ENCODE measurements at places on chromosomes 12 and 14.

DNA sequence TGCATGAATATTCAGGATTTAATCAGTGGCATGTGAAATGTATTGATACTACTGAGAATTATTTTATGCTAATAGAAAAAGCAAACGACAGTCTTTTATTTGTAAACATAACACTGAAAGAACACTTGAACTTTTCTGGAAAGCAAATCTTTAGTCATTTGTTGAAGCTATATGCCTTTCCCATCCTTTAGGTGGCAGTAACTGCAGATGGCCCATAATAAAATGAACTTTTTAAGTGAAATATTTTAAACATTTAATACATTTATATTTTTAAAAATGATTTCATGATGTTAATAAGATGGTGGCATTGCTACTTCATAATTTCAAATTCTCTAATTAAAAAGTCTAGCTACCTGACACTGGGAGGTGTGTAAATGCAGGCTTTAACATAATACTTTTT is 13.9 kb upstream of the KRR1 start:
- DNase-seq, result no peak

GRCh38 chr12:28498850-28499249 is 308.6 kb downstream of the CCDC91 start:
- DNase-seq, result no peak

DNA sequence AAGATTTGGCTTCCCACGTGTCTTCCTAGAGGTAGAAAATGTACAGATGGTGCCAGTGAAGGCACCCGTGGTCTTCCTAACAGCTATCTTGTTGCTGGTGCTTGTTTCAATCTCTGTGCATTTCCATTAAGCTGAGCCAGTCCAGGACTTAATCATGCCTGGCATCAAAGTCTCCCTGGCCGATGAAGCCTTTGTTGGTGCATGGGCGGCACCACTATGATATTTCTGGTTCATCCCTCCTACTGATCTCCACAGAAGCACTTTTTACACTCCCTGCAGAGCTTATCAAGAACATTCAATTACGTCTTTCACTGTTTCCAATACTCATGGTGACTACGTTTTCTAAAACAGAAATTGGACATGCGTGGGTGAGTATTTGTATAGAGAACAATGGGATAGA is 128.4 kb downstream of the TTC8 start:
- no peak for DNase-seq

DNA sequence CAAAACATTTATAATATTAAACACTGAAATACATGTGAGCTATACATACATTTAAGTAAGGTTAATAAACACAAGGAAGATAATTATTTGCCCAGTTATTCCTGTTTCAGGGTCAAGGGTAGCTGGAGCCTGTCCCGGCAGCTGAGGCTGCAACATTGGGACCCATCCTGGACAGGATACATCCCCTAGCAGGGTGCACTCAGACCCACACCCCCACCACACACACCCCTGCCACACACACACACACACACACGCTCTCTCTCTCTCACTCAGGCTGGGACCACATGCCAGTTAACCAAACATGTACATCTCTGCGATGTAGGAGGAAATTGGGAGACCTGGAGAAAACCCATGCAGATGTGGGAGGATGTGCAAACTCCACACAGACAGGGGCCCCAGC is 112.6 kb upstream of the TMCC3 start:
- DNase-seq, result no peak

- no peak for DNase-seq
Observed at GRCh38 chr12:46534327-46534840, 161.8 kb upstream of the SLC38A2 start.

- DNase-seq, result no peak
Observed at GRCh38 chr14:68295316-68295816, 475.8 kb downstream of the RAD51B start.

- no peak for DNase-seq
Observed at GRCh38 chr12:559906-560455, 100.2 kb downstream of the B4GALNT3 start.

DNA sequence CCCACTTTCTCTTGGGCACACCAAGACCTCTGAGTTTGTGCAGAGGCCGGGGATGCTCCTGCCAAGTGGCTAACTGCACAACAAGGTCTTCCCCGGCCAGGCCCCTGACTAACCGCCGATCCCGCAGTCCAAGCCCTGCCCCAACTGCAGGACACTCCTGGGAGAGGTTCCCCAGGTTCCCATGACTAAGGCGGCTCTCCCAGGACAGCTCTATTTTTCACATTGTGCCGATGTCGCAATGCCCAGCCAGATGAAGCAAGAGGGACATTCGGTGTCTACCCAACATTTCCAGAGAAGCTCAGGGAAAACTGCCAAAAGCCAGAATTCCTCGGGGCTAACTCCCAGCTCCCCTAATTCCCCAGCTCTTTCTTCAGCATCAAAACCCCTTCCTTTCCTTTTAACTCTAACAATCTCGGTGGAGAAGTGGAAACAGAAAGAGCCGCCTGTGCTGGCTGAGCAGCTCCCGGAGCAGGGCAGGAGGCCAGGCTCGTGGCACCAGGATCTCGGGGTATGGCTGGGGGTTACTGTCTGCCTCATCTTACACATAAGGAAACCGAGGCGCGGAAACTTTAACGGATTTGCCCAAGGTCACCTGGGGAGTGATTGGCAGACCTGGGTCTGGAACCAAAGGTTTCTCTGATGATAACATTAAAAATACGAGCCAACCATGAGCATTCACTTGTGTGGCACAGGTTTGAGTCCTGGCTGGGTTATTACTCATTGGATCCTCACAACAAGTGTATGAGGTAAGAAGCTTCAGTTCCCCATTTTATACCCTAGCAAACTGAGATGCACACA is 318.2 kb downstream of the BCL11B start:
- DNase-seq, result no peak

DNA sequence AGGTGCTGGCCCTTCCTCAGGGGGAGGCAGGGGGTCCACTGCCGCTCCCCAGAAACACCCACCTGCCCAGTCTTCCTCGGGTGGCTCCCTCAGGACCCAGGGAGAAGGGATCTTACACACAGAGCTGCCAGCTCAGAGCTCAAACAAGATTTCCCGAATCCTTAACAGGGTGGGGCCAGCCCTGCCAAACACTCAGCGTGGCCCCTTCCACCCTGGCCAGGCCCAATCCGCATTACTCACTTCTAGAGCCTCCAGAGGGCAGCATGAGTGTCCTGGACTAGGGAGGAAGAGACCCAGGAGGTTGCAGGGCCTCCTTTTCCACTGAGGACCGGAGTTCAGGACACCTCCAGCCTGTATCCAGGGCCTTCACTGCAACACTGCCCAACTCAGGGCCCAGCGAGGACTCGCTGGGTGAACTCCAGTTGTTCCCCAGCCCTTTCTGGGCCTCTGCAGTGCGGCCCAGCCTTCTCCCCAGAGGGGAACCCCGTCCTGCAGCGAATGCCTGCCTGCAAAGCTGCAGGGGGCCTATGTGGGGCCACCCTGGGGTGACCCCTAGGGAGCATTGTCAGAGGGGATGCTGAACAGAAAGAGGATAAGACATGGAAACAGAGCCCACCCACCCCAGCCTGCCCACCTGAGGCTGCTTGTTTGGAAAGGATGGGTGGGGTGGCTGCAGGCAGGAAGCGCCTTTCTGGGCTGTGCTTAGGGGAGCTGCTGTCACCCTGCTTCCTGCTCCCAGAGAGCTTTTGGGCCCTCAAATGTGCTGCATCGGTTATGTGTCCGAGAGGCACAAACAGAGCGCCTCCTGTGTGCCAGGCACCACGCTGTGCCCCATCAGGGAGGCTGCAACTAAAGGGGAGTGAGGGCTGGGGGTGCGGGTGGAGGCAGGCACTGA is 43.8 kb downstream of the CCNK start:
- no peak for DNase-seq

DNA sequence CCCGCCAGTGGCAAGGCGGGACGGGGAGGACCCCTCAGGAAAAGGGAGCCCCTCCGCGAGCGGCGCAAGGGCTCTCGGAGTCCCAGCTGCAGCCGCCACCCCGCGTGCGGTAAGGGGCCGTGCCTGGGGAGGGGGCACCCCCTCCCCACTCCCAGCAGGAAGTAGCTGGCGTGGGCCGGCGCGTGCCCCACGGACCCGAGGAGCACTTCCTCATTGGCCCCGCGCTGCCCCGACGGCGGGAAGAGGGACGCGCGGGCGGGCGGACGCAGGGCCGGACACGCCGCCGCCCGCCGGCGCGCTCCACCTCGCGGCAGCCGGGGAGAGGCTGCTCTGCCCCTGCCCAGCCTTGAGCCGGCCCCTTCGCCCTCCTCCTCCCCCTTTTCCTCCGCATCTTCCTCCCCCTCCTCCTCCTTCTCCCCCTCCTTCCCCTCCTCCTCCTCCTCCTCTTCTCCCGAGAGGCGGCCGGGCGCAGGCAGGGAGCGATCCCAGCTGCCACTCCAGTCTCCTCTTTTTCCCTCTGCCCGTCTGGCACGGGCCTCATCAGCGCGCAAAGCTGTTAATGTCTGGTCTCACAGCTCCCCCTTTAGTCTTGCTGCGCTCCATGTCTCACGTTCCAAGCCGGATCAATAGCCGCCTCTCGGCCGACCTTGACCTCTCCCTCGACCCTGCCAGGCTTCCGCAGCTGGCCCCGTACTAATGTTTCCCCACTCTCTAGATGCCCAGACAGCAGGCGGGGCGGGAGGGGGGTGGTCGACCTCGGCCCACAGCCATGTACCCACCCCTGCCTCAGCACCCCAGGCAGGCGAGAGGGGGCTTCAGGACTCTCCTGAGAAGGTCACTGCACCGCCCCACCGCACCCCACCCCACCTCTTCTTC is 2.6 kb upstream of the BCL11B start:
- no peak for DNase-seq

DNA sequence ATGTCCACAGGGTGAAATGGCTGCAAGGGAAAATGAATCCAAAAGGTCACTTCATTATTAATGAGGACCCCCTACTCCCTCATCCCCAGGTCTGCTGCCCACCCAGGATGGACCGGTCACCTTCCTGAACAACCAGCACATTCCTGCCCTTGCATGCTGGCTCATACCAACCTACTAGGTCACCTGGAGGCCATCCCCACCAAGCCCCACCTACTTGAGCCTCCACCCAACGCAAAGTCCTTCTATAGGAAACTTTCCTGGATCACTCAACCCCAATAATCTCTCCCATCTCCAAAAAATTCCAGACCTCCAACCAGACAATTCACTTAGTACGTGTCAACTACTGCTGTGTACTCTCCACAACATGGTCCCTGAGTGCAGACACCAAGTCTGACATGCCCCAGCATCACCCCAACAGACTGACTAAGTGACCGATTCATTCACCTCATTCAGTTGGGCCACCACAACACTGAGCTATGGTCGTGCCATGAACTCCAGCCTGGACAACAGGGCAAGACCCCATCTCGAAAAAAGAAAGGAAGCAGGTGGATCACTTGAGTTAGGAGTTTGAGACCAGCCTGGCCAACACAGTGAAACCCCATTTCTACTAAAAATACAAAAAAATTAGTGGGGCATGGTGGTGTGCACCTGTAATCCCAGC is 18.1 kb downstream of the CLMN start:
- no peak for DNase-seq

DNA sequence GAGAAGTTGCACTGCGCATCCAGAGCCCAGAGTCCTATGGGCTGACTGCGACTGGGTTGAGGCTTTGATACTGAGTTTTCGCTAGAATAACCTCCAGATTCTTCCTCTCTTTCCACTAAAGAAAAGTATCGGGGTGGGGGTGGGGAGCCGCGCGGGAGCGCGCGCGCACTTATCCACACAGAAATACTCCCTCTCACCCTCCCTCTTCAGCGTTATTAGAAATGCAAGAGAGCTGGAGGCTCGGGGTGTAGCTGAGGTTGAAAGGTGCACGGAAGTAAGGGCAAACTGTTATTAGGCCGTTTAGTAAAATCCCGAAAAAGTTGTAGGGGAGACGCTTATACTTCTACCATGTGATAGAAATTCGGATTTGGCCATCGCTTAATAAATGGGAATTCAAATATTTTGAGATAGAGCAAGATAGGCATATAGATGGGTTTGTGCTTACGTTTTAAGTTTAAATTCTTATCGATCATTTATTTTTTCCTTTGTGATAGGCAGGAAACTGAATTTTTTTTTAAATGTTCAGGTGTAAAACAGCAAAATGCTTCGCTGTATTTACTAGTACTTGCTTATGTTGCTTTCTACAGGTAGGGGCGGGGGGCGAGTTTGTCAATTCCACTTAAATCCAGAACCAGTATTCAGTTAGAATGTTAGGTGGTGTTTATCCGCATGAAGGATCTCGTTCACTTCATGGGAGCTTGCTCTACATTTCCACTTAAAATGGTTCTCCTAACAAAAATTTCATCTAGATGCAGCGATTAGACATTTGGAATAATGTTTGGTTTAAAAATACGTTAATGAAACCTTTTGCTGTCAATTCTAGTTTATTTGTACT is 1.1 kb downstream of the ARHGAP5 start:
- no peak for DNase-seq

DNA sequence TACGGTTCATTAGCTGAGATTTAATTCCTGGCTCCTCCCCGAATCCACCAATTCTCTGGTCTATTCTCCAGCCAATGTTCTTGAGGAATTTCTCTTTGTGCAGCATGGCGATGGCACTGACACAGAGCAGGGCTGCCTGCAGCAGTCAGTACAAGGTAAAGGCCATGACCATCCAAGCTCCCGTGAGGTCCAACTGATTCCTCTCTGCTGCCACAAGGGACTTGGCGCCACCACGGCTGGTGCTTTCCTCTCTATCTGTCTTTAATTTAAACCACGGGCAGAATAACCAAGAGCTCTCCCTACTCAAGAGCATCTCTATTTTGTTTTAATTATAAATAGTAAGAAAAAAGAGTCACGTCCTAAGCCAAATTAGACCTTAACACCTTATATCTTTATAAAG is 12.1 kb downstream of the TMEM116 start:
- no peak for DNase-seq

DNA sequence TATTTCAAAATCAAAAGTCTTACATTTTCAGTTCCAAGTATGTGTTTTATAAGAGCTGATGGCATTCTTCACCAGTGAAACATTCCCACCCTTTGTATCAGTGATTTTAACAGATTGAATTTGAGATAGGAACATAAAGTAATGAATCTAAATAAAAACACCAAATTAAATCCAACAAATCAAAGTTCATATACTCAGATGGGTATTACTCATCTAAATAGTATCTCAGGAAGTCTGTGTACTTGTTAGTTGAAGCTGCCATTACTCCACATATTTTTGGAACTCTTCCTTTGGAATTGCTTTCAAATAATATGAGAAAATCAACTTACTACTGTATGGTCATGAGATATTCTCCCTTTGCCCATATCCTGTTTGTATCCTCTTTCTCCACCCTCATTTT is 89.1 kb downstream of the MIA2 start:
- no peak for DNase-seq

DNA sequence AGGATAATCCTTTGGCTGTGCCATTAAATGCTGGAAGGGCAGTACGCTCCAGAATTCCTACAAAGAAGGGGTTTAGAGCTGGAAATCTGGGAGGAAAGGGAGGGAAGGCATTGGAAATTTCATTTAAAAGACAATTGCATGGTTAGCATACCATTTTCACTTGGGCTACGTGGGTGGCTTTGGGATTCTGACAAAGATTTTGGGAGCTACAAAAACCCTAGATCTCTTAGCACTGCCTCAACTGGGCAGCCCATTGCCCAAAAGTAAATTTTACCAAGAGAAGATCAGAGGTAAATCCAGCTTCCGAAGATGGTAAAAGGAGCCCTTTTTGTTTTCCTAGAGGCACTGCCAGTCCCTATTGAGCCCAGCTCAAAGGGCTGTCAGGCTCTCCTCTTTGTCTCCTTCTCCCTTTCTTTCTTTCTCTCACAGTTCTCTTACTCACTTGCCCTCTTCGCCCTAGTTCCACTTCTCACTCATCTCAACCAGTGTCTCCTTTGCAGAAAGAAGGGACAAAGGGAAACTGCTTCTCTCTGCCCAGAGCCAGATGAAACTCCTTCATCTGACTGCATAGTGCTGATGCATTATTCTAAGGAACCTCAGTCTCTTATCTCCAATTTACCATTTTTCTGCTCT is 125.4 kb upstream of the PLEKHA5 start:
- DNase-seq, result no peak
